ENCODE measurements at places on chromosomes 16 and 17.

DNA sequence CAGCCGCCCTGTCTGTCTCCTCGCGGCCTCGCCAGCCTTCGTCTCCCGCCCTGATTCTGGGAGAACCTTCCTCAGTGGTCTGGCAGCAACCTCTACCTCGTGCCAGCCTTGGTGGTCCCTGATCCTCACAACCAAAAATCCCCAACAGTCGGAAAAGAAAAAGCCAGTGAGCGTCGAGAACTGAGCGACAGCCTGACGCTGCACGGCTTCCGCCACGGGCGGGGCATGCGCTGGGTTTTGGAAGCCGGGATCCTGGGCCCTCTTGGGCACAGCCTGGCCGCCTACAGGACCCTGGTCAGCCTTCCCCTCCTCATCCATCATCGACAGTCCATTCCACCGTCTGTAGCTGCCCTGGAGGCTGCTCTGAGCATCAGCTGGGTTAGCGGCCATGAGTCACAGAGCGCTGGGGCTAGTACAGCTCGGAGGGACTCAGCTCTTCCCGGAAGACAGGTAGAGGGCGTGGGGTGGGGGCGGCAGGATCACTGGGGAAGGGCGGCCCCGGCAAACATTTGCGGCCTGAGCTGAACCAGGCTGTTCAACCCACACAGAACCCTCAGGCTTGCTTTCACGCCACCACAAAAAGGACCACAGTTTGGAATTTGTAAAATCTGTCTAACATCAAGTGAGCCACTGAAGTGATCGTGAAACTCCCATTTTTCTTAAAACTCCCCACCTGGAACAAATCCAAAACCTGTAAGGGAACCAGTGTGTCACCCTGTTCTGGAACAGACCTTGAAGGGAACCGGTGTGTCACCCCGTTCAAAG is 55.4 kb upstream of the DOC2B start:
- DNase-seq: no peak

GRCh38 chr16:26457095-26457494 is 609.6 kb upstream of the C16orf82 start:
- DNase-seq: no peak

DNA sequence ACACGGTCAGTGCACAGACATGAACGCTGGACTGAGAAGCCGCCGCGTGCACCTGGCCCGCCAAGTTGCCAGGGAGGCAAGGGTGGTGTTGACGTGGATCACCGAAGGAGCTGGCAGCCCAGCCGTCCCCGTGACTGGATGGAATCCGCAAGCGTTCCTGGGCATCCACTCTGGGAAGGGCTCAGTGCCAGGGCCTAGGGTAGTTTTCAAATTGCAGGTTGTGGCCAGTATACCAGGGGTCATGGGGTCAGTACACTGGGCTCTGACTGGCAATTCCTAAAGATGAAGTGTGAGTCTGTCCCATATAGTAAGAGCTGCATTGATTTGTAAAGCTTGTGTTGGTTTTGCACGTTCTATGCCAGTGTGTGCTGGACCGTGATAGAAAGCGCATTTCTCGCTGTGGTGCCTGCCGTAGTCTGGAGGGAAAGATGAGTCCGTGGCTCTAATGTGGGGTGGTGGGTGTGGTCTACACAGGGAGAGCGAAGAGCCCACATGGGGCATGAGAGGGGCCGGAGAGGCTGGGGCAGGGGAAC is 21.1 kb upstream of the METRNL start:
- no peak for DNase-seq

GRCh38 chr17:36939052-36939801 is 2.0 kb downstream of the LHX1 start:
- DNase-seq: no peak

- DNase-seq: peak; percentile 16
Observed at GRCh38 chr17:54754560-54754959, 146.1 kb upstream of the TOM1L1 start.

- peak; percentile 86 for DNase-seq
Observed at GRCh38 chr16:11309895-11310633, 28.9 kb upstream of the PRM1 start.

DNA sequence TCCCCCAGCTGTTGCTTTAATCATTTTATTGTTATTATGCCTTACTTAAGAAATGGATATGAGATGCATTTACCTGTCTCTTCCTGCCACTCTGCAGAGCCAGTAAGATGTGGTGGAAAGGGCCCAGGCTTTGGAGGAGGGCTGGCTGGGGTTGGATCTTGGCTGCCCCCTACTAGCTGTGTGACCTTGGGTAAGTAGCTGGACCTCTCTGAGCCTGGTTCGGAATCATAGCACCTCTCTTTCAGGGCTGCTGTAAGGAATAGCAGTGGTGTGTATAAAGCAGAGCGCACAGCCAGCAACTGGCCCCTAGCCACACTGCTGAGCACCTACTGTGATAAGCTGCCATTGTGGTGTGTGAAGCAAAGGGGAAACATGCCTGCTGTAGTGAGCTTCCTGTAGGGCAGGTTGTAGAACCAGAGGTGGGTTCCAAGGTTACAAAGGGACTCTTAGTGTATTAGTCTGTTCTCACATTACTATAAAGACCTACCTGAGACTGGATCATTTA is 23.9 kb downstream of the MAPT start:
- no peak for DNase-seq

- no peak for DNase-seq
Observed at GRCh38 chr16:51328733-51329132, 177.7 kb upstream of the SALL1 start.

GRCh38 chr16:49456763-49457162 is 83.2 kb downstream of the C16orf78 start:
- no peak for DNase-seq

DNA sequence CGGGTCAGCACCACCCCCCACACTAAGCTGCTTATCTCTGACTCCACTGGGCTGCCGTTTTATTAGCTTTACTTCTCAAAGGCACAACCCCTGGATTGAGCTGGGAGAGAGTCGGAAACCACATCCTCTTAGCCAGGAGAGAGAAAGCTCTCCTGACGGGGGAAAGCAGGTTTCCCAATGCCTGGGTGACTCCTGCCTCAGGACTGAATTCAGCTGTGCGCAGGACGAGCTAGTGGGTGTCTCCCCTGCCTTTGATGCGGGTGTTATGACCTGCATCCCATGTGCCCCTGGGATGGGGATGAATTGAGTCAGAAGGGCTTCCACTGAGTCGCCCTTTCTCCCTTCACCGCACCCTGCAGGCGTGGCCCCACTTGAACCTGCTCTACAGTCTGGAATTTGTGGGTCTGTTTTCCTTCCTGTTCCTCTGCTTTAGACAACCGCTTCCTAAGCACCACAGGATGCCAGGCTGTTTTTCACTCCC is 819.2 kb upstream of the EEF2KMT start:
- no peak for DNase-seq

- DNase-seq: no peak
Observed at GRCh38 chr17:34781571-34782108, 179.6 kb downstream of the CCT6B start.

- peak; percentile 24 for DNase-seq
Observed at GRCh38 chr17:73827627-73828291, 183.5 kb upstream of the SDK2 start.

DNA sequence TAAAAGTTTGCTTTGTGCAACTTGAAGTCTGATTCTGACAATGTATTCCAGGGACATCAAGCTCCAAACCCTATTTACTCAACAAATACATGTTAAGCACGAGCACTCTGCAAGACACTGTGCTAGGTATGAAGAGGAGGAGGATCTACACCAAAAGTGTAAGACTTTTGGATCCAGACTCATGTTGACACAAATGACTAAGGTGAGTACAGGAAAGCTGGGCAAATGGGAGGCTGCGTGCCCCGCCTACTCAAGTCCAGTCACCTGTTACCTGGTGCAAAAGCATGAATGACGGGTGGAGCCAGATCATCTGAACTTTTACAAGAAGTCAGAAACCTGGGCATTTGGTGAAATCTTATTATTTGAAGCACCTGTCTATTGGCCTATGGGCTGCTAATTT is 120.7 kb downstream of the ABCC12 start:
- DNase-seq: no peak

GRCh38 chr16:73560497-73560896 is 512.6 kb upstream of the ZFHX3 start:
- no peak for DNase-seq

GRCh38 chr17:63543822-63544420 is 6.4 kb upstream of the DCAF7 start:
- no peak for DNase-seq

GRCh38 chr17:76149214-76149613 is 8.2 kb upstream of the FOXJ1 start:
- DNase-seq: no peak

DNA sequence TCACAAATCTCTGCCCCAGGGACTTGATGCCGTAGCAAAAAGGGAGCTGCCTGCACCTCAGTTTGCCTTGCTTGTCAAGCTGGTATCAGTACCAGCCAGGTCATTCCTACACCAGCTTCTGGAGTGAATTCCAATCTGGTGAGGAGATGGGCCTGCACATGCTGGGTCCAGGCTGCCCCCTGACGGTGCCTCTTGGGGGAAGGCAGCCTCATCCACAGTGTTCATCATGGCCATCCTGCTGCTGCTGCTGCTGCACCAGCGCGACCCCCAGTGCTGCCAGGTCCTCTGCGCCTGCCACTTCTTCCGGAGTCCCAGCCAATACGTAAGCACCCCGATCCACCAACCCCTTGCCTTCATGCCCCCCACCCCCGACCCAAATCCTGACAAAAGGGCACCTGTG is 8.3 kb downstream of the MRPL27 start:
- no peak for DNase-seq

DNA sequence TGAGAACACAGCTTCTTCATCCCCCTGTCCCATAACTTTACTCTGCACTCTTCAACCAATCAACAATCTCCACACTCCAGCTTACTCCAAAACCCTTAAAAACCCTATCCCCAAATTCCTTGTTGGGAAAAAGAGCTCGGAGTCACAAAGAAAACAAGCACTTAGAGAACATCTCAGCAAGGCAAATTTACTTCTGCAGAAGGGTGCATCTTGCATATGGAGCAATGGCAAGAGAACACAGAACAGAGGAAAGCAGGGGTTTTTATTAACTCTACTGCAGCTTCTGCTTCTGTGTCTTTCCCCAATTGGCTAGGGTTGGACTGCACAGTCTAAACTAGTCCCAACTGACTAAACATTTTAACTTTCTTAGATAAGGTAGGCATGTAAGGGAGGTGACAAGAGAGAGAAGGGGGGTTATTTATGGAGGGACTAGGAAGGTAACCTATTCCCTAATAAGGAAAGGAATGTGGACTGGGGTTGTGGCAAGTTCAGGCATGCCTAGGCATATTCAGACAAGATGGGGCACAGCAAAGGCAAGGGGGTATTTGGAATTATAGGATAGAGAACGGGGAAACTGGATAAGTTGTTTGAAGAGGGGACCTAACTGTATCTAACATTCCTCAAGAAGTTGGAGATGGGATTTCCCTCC is 125.5 kb downstream of the CACNG3 start:
- DNase-seq: no peak

GRCh38 chr17:35299135-35299534 is 56.3 kb downstream of the SLFN5 start:
- no peak for DNase-seq

DNA sequence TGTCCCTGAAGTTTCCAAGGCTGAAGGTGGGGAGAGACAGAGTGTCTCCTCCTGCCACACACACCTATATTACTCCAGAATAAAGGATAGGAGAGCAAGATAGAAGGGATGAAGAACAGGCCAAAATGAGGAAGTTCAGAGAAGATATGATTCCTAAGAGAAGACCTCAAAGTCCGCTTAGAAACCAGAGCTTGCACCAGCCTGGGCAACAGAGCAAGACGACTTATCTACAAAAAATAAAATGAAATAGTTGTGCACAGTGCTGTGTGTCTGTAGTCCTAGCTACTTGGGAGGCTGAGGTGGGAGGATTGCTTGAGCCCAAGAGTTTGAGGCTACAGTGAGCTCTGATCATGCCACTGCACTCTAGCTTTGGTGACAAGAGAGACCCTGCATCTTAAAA is 128.2 kb downstream of the HS3ST3B1 start:
- no peak for DNase-seq

DNA sequence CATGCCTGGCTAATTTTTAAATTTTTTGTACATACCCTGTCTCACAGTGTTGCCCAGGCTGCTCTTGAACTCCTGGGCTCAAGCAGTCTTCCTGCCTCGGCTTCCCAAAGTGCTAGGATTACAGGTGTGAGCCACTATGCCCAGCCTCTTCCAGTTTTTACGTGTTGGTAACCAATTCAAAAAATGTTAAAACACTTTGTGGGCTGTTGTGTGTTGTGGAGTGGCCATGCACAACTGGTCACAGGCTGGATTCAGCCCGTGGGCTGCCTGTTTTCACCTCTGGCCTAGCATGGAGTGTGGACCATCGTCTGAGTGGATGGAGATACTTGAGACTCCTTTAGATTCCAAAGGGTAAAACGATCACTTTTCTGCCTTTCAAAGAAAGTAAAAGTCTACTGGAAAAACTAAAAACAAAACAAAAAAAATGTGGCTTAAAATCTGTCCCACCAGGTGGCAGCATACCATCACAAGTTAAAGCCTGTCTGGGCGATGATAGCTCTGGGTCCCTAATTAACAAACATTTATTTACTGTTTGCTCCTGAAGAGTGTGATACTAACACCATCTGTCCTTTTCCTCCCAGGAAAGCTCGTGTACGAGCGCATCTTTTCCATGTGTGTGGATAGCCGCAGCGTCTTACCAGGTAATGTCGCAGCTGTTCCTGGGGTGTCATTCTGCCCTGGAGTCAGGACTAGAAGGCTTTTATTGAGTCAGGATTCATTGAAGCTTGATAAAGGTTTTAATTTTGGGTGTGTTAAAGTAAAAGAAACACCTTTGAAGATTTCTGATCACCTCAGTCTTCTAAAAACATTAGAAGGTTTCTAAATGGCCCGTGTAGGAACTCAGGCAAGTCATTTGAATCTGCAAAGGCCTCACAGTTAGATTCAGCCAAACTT is 45.8 kb downstream of the VPS35L start:
- peak; percentile 47 for DNase-seq

GRCh38 chr16:63323722-63324705 is 1287.8 kb upstream of the CDH8 start:
- DNase-seq: no peak

- no peak for DNase-seq
Observed at GRCh38 chr17:13293421-13293820, 275.6 kb upstream of the ELAC2 start.

DNA sequence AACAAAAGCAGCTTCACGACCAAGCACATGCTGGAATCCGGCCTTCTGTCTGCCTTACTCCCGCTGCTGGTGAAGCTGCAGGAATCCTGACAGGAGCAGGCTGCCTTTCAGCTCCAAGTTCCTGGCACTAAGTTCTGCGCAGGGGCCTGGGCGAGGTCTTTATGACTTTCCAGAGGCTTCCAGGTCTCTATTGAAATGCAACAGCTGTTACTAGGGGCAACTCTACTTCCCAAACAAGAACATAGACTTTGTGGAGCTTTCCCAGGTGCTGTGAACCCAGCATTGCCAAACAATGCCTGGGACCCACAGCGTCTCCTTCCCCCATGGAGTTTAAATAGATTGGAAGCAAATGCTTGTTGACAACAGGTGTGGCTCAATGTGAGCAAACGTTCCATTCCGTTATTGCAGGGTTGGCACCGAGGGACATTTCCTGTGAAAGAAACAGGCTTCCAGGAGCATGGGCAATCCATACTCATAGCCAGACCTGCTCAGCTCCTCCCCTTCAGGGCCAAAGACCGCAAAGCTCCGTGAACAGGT is 156.0 kb downstream of the CDH13 start:
- DNase-seq: no peak

Measured in HepG2 (cell line).